Mammary epithelial cell (primary cell): ENCODE measurements at places on chromosomes 7 and 10. TPM values are rescaled to one million over a fixed set of nuclear protein-coding genes. Genes with fewer than 3 reads are reported as not detected.

Gene CFTR
- not detected in 2 replicates for total RNA-seq

Gene OR2A42
- total RNA-seq: not detected

Gene UBE2D1
- total RNA-seq: 13.9 and 14.5 TPM in 2 replicates

Gene PNLIPRP3
- total RNA-seq: 98.2 TPM

Gene ACBD7
- 0.40 and 0.85 TPM in 2 replicates for total RNA-seq

Gene AMPH
- total RNA-seq: not detected in 2 replicates

Gene FAM221A
- 0.26 and 0.45 TPM in 2 replicates for total RNA-seq

Gene PRF1
- not detected for total RNA-seq

Gene FKBP6
- total RNA-seq: not detected

Gene GSDME
- 76.8 TPM for total RNA-seq

Gene TRUB1
- total RNA-seq: 33.7 and 37.9 TPM in 2 replicates

Gene BHLHA15
- 0.61 and 3.2 TPM in 2 replicates for total RNA-seq

Gene PON1
- total RNA-seq: not detected in 2 replicates

Gene ZNF32
- total RNA-seq: 21.3 TPM

Gene SDK1
- total RNA-seq: 2.0 and 4.0 TPM in 2 replicates

Gene SLC26A3
- total RNA-seq: not detected in 2 replicates

Gene GHRHR
- not detected in 2 replicates for total RNA-seq

Gene NRF1
- total RNA-seq: 11.3 TPM

Gene SRI
- 143 and 183 TPM in 2 replicates for total RNA-seq

Gene INHBA
- 58.8 TPM for total RNA-seq

Gene OR13A1
- not detected for total RNA-seq

Gene CEP55
- 1.2 TPM for total RNA-seq

Gene NDUFA5
- 57.4 and 58.7 TPM in 2 replicates for total RNA-seq

Gene CHCHD1
- 11.7 TPM for total RNA-seq

Gene TFEC
- 0.17 TPM for total RNA-seq

Gene LBX1
- 0.11 TPM in 1 of 2 replicates, not detected in the other for total RNA-seq

Gene YKT6
- 133 and 144 TPM in 2 replicates for total RNA-seq

Gene ZNF853
- 0.21 and 0.59 TPM in 2 replicates for total RNA-seq

Gene GNAT3
- not detected for total RNA-seq

Gene LGI1
- total RNA-seq: not detected in 2 replicates

Gene COL1A2
- total RNA-seq: 0.45 and 0.67 TPM in 2 replicates

Gene CCT6A
- total RNA-seq: 167 and 169 TPM in 2 replicates

Gene BLOC1S2
- total RNA-seq: 65.0 TPM

Gene CALHM3
- total RNA-seq: not detected in 2 replicates

Gene NACAD
- 0.17 TPM for total RNA-seq

Gene RBP3
- not detected for total RNA-seq

Gene CYP2C9
- total RNA-seq: not detected in 2 replicates

Gene MMD2
- total RNA-seq: not detected
